Fibroblast of villous mesenchyme (primary cell): ENCODE measurements at places on chromosomes 12 and 14. TPM values are rescaled to one million over a fixed set of nuclear protein-coding genes. Genes with fewer than 3 reads are reported as not detected.

Gene PRDM4
- total RNA-seq: 28.9 and 31.6 TPM in 2 replicates

Gene RDH12
- under 0.01 TPM in 1 of 2 replicates, not detected in the other for total RNA-seq

DNA sequence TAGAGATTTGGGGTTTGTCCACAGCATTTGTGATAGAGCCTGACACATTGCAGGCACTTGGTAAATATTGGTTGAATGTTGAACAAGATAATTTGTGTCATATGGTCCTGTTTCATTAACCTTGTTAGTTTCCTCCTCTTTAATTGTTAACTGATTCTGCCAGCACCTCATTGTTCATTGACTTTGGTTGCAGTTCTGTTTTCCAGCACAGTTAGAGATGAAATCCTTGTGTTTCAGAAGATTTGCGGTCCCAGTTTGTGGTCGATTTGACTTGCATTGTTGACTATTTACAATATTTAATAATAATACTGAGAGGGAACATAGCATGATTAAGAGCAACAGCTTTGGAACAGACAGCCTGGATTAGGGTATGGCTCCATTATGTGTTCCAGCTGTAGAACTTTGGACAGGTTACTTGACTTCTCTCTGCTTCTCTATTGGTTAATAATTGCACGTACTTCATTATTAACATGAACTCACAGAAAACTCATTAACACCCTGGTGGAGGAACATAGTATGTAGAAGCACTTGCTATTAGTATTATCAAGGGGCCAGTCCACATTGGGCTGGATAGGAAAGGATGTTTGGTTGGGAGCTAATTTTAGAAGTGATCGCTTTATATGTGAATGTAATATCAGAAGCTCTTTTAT, 8.7 kb downstream of the DRAM1 start:
- no peak for DNase-seq

DNA sequence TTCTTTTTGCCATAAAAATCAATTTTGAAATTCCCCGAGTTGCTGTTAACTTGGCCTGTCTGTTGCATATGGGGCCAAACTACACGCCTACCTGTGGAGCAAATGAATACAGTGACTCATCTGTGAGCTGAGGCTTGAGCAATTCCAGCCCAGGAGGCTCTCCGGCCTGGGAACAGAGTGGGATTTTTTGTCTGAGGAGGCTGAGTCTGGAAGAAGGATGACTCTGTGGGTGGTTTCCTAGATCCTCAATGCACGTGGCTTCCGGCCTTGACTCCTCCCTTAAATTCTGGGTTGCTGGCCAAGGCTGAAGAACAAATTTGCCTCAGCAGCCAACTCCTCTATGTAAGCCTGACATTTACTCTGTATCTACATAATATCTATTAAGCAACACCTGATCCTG, 124.1 kb downstream of the SSPN start:
- peak; percentile 66 for DNase-seq

- DNase-seq: peak; percentile 67
Observed at GRCh38 chr14:39015360-39015961, 87.6 kb downstream of the SEC23A start.
